ENCODE measurements at places on chromosomes 4 and X.

DNA sequence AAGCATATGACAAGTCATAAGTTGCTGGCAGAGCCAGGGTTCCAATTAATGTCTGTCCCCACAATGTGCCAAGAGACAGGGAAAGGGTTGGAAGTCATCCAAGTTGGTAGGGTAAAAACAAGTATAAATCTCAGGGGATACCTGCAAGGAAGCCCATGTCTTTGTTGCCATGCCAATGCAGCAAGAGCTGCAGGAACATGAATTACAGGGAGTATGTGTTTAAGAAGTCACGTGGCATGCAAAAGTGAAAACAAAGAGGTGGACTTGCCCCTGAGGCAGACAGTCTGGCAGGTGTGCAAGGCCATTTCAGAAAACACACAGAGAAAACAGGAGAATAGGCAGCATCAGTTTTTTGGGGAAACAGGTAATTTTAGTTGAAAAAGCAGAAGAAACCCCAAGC is 29.4 kb downstream of the C4orf51 start:
- no peak for DNase-seq

GRCh38 chr4:17715511-17715910 is 65.9 kb downstream of the FAM184B start:
- no peak for DNase-seq

DNA sequence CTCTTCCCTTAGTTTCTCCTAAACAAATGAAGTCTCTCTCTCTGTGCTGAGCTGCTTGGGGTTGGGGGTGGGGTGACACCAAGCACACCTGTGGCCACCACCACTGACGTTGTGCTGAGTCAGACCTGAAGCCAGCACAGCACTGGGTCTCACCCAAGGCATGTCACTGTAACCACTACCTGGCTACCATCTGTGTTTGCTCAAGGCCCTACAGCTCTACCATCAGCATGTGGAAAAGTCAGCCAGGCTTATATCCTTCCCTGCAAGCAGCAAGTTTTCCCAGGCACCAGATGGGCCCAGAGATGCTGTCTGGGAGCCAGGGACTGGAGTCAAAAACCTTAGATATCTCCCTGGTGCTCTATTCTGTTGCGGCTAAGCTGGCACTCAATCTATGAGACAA is 6.9 kb downstream of the CXCL10 start:
- DNase-seq, result peak; percentile 9

- DNase-seq, result no peak
Measured at GRCh38 chr4:40563401-40563800, 66.3 kb downstream of the RBM47 start.

GRCh38 chrX:112808651-112809195 is 31.9 kb downstream of the AMOT start:
- DNase-seq, result peak; percentile 49

DNA sequence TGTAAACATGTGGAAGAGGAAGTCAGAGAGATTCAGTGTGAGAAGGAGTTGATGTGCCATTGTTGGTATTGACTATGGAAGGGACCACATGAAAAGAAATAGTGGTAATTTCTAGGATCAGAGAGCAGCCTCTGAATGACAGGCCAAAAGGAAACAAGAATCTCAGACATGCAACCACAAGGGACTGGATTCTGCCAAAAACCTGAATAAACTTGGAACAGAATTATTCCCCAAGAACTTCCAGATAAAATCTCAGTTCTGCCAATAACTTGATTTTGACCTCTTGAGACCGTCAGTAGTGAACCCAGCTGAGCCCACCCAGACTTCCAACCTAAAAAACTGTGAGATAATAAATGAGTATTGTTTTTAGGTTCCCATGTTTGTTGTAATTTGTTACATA is 653.6 kb upstream of the NR3C2 start:
- no peak for DNase-seq

DNA sequence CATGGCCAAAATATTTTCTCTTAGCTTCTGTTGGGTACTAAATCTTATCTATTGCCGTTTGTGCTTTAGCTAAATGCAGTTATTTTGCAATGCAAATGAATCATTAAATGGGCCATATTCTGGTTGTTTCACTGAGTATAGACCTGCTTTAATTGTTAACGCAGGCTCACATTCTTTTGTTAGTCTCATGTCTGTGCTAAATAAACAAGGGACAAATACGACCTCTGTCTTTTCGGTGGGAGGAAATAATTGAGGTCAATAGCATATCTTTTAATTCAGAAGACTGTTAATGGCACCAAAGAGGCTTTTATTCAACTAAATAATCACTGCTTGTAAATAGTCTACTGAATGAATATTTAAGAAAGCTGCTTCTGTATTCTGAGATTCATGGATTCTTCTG is 76.9 kb downstream of the DIAPH2 start:
- no peak for DNase-seq

DNA sequence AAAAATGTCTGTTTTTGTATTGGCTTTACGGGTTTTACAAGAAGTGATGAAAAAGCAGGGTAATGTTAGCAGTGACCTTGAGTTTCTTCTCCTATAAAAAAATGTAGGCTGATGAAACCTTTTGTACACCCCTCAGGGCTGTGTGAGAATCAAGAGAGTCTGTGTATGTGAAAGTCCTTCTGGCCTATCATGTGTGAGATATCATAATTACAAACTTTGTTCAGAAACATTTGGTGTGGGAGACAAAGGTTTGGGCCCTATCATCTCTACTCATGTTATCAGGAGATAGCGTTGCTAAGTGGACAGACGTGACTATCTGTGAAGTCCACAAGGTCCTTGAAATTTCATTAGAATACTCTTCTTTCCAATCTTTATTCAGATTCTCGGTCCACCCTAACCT is 170.6 kb upstream of the HAND2 start:
- no peak for DNase-seq

DNA sequence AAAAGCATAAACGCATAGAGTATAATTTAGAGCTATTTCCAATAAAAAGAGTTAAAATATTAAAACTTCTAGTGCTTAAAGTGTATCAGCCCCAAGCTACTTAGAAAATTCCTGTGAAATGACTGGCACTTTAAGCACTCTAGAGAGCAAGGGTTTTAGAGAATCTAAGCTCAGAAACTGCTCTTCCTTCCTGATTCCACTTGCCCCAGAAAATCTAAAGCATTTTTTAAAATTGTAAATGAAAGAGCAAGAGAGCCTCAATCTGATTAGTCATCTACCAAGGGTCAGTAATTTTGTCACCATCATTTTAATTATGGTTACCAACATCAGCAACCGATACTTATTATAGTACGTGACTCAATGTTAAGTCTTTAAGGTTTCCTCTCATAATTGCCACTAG is 25.0 kb downstream of the CTPS2 start:
- DNase-seq, result no peak

GRCh38 chr4:42460043-42460442 is 62.8 kb downstream of the SHISA3 start:
- no peak for DNase-seq

DNA sequence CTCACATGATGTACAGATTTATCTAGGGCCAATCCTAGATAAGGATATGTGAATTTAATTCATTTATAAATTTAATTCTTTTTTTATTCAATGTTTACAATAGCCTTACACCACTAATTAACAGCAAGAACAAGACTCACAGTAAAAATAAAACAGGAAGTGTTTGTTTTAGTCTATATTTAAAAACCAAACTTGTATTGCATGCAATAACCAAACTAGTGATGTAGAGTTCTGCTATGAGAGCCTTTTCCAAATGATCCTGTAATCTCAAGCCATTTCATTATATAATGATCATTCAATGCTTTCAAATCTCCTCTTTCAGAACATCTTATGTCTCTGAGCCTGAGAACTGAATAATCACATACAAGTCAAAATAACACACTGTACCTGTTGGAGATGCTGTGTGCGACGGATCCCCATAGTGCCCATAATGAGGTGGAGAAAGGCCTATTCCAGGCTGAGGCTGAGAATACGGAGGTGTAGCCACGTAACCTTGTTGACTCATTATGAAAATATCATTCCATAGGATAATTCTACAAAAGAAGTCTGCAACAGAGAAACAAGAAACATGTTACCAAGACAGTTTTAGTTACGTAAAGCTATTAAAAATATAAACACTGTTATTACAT is 2.6 kb downstream of the SEC24D start:
- no peak for DNase-seq

DNA sequence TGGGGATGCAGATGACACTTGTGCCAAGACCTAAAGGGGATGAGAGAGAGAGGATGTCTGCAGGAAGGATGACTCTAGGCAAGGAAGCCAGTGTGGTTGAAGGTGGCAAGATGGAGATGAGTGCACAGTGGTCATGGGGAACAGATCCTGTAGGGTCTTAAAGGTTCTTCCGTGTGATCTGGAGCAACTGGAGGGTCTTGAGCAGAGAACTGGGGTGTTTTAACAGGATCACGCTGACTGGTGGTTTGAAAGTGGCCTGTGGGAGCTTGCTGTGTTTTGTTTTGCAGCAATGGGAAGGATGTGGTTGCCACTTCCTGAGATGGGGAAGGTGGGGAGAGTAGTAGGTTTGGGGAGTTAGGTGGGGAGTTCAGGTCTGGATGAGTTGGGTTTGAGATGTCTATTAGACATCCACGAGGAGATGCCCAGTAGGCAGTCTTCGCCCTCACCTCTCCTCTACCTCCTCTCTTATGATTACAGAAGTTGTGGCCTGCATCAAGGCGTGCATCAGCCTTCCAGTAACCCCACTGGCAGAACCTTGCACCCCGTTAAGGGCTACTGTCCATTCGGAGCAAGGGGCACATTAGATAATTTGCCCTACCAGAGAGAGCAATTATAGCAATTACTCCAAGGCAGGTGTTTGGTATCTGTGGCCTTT is 1.4 kb upstream of the STBD1 start:
- no peak for DNase-seq

DNA sequence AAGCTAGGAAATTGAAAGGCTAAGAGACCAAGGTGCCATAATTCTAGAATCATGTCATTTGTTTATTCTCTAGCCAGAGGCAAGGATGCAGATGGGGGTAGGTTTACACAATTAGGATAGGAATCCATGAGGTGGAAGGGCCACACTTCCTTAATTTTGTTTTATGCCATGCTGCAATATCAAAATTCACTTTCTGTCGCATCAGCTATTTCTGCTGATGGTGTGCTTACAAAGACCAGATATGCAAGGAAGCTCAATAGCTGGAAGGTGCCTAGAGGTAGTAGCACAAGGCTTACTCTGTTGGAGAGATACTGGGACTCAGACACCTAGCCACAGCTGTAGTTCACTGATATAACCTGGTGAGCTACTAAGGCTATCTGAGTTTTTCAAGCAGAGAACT is 328.5 kb downstream of the ADGRL3 start:
- DNase-seq, result no peak

DNA sequence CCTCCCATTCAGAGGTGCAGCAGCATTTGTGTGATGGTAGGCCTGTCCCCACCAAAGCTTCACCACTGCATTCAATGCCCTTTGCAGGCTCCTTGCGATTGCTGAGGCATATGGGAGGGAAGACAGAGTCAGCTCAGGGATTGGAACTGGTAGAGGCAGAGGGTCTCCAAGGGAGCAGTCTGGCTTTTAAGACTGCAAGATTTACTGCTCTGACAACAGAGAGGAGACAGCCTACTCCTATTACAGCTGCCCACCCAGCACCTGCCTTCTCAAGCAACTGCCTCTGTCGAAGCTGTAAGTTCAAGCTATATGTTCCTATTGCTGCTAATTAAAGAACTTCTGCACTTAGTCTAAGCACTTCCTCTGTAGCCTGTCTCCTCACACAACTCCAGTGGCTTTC is 481.8 kb downstream of the FGF13 start:
- DNase-seq, result no peak

DNA sequence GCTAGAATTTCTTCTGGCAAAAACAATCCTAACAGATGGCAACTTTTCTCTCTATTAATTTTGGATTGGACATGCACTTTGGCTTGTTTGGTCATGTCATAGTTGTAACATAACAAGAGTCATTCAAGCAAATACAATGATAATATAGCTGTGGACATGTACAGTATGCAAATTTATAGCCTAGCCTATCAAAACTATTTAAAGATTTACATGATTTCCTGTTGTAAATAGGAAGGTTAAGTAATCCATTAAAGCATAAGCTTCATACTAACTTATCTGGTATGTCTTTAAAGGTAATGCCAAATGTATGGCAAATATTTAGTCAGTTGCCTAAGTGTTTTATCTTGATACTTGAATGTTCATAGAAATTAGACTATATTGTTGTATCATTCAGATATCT is 45.3 kb downstream of the RPA4 start:
- DNase-seq, result no peak

DNA sequence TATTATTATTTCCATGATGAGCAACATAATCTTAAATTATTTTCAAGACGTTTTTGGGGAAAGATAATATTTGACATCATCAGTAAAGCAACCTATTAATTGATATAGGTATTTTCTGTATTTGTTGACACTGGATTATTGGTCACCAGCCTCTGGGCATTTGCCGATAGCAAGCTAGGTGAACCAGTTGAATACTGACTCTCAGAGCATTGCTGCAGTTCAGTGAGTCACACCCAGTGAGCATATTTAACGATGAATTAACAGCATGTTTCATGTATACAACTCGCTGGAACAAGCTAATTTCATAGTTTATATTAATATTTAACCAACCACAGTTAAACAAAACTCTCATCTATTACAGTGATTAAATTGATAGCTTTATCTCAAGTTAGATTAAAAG is 1006.0 kb upstream of the DIAPH2 start:
- no peak for DNase-seq

- DNase-seq, result peak; percentile 13
Measured at GRCh38 chr4:16844816-16845586, 53.4 kb downstream of the LDB2 start.

DNA sequence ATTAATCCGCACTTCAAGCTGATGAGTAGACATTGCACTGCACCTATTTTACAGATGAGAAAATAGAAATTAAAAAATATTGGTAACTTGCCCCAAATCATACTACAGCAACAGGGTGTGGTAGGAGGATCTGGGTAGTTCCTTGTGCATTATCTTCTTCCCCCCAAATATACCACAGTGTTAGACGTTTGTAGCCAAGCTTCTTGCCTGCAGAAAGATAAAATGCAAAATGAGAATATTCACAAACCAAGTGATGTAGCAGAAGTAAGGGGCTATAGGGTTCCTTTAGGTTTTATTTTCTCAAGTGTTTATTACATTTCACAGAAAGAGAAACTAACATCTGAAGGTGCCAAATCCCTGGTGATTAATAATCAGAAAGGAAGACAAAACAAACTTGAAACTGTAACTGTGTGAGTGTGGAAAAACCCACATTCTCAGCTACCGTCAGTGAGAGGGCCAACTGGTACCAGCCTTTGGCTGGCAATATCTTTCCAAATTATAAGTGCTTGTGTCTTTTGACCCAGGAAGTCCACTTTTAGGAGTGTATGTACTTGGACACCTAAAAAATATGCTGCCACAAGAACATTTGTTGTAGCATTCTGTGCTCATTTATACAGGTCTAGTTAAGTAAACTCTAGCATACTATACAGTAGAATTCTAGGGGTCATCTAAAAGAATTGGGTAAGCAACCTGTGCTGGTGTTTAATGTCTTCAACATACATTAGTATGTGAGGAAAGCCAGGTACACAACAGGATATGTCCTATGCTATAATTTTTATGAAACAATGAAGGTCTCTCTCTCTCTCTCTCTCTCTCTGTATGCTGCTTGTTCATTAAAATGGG is 6.7 kb upstream of the CD38 start:
- no peak for DNase-seq

- DNase-seq, result no peak
Measured at GRCh38 chrX:103571726-103572125, 13.6 kb upstream of the TCEAL4 start.
